ENCODE measurements at places on chromosomes 4 and X.
A peak's percentile ranks its signal among the peaks of the same experiment; 100 is the strongest.

- DNase-seq, result no peak
Observed at GRCh38 chrX:36035550-36035949, 116.0 kb downstream of the CFAP47 start.

DNA sequence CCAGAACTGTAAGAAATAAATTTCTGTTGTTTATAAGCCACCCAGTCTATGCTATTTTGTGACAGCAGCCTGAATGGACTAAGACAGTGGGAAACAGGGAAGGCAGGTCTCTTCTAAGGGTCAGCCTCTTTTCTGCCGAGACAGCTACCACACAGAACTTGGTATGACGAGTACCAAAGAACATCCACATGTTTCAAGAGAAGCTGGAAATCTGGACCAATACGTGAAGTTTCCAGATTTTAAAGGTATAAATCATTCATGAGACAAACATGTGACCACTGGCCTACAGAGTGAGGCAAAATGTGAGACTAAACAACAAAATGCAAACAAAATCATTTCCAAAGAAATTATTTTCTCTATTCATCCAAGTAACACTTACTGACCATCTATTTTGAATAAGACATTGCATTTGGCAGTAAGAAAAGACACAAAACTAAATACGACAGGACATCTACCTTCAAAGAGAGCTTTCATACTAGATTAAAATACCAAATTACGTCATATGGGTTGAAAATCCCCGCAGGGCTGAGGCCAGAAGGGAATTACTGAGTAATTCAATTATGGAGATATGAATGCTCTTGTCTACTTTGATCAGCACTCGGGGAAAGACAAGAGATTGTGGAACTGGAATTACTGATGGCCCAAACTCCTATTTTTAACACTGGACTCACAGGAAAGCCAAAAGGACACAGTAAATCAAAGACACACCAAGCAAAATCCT lies 7.2 kb downstream of the SCARB2 start:
- no peak for DNase-seq

DNA sequence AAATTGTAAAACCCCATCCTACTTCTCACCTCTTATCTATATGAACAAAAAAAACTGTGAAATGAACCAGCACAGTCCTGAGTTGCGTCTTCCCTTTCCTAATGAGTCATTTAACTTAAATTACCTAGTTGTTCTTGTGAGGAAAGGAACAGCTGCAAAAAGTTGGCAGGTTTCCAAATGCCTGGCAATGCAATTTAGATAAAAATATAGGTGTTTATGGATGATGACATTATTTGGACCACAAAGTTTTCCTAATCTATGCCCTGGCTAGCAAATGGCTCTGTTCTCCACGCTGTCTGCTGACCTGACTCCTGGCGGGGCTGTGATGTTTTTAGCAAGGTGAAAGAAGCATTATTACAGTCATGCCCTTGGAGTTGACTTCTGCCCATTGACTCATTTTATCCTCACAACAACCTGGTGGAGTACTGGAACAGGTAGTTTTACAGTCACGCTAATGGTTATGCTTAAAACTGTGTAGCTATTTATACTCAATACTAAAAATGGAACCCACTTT lies 29.8 kb upstream of the RELL1 start:
- no peak for DNase-seq

- no peak for DNase-seq
Observed at GRCh38 chr4:39495446-39496213, 31.6 kb downstream of the UGDH start.

GRCh38 chrX:137574102-137574783 lies 8.3 kb downstream of the ZIC3 start:
- no peak for DNase-seq

- DNase-seq, result no peak
Observed at GRCh38 chr4:183971929-183972490, 66.9 kb downstream of the STOX2 start.

GRCh38 chr4:25767877-25768725 lies 94.7 kb downstream of the SEL1L3 start:
- DNase-seq, result no peak

GRCh38 chr4:169810325-169811323 lies 52.9 kb upstream of the HPF1 start:
- DNase-seq, result no peak

DNA sequence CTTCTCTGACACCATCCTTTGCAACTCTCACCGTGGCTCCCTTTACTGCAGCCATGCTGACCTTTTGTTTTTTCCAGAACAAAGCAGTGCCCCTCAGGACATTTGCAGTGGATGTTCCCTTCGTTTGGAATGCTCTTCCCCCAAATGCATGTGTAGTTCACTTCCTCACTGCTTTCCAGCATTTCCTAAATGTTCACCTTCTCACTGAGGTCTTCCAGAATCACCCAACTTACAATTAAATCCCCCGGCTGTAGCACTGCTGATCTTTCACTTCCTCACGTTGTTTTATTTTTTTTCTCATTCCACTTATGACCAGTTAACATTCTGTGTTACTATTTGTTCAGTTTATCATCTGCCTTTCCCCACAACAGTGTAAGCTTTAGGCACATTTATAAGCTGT lies 73.1 kb downstream of the GASK1B start:
- no peak for DNase-seq

DNA sequence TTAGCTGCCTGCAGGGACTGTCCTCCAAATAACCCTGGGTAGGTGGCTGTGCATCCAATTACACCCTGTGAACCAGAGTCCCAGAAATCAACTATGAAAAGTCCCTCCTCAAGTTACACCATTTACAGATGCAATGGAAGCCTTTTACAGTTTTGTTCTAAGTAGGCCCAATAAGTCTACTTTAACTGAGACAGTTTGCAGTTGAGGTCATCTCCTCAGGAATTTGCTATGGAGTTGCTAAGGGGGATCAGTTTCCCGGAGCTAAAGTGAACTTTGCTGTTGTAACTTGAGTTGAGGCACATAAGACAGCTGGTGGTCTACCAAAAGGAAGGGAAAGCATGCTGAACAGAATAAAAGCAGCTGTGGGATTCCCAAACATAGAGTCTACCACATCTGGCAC lies 121.6 kb upstream of the STK26 start:
- no peak for DNase-seq

DNA sequence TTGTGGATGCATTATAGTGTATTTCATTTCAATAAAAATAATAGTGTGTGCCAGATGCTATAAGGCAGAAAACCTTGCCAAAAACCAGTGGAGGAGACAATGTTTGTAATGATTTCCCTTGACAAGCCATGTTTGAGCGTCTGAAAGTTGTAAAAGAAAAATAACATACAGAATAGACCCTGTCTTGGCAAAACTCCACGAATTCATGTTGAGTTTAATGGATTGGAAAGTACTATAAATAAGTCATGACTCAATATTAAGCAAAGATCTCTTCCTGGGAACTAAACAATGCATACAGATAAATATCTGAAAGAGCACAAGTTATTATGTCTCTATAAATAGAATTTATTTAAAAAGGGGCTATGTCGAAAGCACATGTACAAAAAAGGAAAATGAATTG lies 543.5 kb downstream of the GABRG1 start:
- DNase-seq, result no peak

GRCh38 chrX:137031517-137032340 lies 2.1 kb downstream of the GPR101 start:
- peak; percentile 32 for DNase-seq

DNA sequence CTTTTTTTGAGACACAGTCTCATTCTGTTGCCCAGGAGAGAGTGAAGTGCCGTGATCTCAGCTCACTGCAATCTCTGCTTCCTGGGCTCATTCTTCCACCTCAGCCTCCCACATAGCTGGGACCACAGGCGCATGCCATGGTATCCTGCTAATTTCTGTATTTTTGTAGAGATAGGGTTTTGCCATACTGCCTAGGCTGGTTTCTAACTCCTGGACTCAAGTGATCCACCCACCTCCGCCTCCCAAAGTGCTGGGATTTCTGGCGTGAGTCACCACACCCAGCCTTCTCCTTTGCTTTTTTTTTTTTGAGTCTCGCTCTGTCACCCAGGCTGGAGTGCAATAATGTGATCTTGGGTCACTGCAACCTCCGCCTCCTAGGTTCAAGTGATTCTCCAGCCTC lies 94.1 kb downstream of the PDS5A start:
- DNase-seq, result no peak

GRCh38 chr4:36081185-36081584 lies 163.1 kb downstream of the ARAP2 start:
- DNase-seq, result no peak

GRCh38 chr4:16267639-16268038 lies 41.4 kb upstream of the TAPT1 start:
- DNase-seq, result no peak

- no peak for DNase-seq
Observed at GRCh38 chr4:105194328-105195231, 47.9 kb downstream of the TET2 start.

DNA sequence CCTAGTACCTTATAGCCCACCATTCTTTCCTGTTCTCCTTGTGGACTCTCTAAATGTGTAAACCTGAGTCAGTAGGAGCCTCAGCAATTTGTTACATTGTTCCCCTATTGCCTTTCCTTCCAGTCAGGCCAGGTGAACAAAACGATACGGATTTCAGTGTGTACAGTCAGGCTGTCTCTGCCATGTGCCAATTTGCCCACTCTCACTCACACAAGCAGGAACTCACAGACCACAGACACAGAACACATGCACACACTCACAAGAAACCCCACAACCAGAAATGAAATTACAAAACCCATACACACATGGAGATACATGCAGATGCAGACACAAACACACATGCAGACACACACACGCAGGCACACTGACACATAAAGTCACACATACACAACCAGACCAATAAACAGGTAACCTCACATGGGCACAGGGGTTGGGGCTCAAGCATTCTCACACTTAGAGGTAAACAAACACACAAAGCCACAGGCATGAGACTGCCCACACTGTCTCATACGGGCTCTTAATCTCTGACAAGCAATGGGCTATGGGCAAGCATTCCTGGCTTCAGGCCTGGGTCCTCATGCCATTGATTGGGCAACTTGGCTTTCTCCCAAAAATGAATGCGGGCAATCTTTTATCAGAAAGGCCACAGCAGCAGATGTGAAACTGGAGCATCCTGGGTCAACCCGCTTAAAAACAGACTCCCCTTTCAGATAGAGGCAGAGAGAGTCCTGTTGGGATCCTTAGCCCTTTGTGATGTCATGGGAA lies 68.7 kb downstream of the NBDY start:
- no peak for DNase-seq

DNA sequence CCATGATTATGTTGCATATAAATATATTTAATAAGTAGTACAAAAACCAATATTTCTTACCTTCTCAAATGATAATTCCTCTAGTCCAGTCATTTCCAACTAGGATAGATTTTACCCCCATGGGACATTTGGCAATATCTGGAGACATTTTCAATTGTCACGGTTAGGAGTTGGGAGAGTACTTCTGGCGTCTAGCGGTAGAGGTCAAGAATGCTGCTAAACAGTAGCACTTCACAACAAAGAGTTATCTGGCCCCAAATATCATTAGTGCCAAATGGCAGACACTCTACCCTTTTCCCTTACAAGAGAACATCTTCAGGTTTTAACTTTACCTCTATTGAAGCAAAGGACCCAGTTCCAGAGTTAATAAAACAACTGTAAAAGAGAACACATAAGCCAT lies 168.1 kb downstream of the FAT4 start:
- no peak for DNase-seq

DNA sequence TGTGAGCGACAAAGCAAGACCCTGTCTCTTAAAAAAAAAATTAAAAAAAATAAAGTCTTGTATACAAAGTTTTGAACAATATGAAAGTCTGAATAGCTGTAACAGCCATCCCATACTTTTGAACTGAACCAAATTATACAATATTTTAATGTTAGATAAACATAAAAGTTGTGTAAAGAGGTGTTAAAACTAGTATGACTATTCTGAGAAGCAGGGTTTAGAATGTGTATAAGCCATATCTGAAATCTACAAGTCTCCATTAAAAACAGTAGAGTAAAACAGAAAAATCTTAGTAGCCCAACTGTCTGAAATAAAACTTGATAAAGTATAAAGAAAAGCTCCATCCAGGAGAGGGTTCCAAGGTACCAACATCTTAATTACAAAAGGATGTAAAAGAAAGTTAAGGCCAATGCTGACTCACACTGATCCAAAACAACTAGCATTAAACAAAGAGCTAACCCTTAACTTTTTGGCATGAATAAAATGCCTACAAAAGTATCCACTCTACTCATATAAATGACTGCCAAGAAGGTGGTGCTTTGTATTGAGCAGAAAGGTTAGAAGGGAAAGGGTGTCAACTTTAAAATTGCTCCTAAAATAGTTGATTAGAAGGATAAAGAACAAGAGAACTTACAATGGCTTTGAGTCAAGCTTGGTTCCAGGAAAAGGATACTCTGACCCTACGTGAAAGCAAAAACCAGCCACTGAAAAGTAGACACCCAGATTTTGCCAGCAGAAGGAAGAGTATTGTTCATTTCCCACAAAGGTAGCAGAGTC lies 18.5 kb downstream of the CNOT6L start:
- no peak for DNase-seq

DNA sequence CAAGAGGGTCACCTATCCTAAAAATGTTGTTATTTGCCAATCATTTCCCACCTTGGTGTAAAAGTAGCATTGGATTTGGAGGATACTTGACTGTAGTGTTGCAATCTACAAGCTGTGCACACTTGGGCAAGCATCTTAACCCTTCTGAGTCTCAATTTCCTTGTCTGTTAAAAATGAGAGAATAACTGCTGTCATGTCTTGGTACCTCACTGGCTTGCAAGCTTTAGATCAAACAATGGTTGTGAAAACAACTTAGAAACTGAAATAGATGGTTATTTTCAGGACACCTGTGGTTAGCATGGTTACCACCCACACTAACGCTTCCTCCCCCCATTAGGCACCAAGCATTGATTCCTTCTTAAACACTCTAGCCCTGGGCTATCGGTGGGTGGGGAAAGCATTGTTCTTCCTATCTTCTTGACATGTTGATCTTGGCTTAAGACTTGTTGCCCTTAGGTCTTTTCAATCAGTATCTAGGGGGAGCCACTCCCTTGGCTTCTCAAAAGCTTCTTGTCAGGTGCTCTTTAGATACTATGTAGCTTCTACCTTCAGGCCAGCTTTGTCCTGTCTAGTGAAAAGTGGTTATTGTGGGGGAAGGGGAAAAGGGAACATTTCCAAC lies 10.6 kb upstream of the AMOT start:
- no peak for DNase-seq

DNA sequence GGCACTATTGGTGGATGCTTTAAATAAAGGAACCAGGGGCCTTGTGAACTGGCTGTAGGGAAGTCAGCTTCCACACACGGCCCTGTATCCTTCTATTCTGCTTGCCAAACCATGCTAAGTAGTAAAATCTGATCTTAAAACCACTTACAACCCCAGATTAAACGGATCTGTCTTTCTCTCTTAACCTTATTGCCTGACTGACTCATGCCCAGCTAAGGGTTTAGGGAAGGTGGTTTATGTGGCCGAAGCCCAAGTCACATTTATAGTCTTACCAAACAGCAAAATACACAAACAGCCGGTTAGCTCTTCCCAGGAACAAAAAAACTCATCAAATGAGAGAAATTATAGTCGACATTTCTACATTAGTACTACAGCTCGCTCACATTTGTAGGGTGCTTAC lies 988.4 kb upstream of the TENM3 start:
- DNase-seq, result no peak

DNA sequence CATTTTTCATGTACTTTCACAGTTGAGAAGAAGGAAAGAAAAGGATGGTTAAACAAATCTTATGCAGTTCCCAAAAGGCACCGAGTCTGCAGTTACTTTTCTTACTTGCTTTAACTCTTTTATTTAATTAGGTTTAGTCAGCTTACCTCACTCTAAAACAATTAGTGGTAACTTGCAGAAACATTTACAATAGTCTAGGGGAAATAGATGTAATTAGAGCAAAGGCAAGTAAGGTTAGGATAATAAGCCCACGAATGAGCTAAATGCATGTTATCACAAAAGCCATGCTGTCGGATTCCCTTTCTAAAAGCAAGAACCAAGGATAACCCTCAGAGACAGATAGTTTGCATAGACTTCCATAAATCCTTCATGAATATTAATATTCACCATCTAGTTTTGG lies 82.0 kb upstream of the VCX2 start:
- no peak for DNase-seq

Data from activated CD4-positive, alpha-beta T cell treated with anti-CD3 and anti-CD28 coated beads for 4 hours (primary cell).